Activated CD4-positive, alpha-beta T cell treated with anti-CD3 and anti-CD28 coated beads for 4 hours (primary cell): ENCODE measurements at places on chromosomes 7 and 10.

- DNase-seq, result no peak
Measured at GRCh38 chr7:36565792-36566356, 158.4 kb downstream of the AOAH start.

DNA sequence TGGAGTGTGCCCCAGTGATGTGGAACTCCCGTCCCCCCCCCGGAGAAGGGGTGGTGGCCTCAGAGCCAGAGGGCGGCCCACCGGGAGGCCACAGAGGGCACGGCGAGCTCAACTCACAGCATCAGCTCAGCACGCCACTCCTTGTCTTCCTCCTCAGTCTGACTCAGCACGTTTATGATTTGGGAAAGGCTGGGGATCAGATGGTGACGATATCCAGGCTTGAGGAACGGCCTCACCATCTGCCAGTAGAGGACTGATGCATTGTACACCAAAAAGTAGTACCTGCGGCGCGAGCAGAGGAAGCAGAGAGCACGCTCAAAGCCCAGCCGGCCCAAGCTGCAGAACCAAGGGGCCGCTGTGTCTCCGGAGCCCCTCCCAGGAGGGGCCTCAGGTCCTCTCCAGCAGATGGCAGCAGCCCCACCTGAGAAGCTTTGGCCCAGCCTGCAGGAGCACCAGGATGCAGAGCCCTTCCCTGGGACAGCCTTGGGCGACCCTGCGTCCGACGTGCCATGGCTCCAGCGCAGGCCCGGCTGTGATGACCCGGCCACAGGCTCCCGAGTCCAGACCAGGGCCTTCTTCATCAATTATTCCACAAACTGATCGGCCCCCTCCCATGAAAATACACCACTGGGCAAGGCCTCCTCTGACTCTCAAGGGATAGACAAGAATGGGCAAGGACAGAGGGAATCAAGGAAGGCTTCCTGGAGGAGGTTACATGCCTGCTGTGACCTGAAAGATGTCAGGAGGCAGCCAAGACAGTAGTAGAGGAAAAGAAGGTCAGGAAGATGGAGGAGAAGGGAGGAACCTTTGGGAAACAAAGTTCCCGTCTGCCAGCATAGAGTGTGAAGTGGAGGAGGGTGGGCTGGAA, 3.7 kb downstream of the CFAP46 start:
- DNase-seq, result no peak

GRCh38 chr7:147584771-147585193, 1005.8 kb upstream of the C7orf33 start:
- DNase-seq, result no peak

- DNase-seq, result no peak
Measured at GRCh38 chr7:113832196-113832745, 86.5 kb downstream of the PPP1R3A start.

GRCh38 chr7:151537818-151538561, 18.3 kb upstream of the RHEB start:
- DNase-seq, result no peak
